Activated CD4-positive, alpha-beta T cell treated with anti-CD3 and anti-CD28 coated beads for 4 hours (primary cell): ENCODE measurements at places on chromosomes 1 and 21.

DNA sequence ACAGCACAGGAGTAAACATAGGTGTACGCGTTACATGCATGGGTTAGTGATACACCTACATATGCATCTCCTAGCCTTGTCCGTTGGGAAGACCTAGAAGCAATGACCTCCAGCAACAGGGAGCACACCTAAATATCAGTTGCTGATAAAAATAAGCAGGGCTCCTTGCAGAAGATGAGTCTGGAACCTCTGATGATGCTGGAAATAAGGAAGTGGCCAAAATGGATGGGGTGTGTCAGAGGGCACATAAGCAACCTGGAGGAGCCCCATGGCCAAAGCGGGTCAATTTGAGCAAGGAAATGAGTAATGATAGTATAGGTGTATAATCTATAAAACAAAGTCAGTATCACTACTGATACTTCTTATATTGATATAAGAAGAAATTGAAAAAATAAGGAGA is 13.7 kb downstream of the ADARB1 start:
- DNase-seq: no peak

DNA sequence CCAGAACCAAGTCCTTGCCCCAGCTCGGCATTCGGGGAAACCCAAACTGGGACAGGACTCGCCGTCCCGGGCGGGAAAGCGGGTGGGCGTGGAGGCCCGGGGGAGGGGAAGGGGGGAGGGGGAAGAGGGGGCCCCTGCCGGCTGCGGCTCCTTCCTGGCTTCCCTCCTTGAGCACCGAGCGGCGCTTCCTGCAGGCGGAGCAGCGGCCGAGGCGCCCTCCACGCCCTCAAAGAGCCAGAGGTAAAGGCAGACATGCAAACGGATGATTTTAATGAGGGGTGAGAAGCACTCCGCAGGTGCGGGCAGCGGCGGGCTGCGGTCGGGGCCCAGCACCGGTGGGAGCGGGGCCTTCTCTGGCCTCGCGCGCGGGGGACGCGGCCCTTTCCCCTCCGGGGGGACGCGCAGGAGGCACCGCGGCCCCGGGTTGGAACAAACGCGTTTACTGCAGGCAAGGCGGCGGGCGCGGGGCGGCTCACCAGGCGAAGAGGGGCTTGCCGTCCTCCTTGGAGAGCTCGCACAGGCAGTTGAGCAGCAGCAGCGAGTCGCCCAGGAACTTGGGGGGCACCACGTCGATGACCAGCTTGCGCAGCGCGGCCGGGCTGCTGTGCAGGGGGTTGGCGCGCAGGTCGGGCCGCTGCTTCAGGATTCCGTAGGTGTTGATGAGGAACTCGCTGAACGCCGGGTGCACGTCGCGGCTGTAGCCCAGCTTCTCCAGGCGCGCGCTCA is 5.7 kb upstream of the FTCD start:
- no peak for DNase-seq

GRCh38 chr1:212485571-212485912 is 52.8 kb downstream of the NENF start:
- no peak for DNase-seq

DNA sequence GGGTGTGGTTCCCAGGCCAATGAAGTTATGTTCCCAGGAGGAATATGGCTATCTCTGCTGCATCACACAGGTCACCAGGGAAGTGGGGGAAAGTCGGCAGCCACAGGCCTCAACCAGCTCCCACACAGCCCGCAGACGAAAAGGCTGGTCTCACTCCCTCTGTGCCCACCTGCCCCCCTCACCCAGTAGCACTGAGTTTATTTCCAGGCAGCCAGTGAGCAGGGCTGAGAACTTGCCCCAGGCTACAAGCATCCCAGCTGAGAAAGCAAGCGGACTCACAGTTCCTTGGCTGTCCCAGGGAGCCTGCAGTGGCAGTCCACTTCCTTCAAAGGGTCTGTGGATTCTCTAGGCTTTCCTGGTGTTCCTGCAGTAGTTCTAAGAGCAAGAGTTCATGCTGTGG is 68.9 kb downstream of the SLC5A9 start:
- no peak for DNase-seq

- no peak for DNase-seq
Measured at GRCh38 chr1:101730559-101730958, 266.2 kb downstream of the OLFM3 start.

- DNase-seq: no peak
Measured at GRCh38 chr1:222911866-222912265, 97.0 kb downstream of the DISP1 start.

DNA sequence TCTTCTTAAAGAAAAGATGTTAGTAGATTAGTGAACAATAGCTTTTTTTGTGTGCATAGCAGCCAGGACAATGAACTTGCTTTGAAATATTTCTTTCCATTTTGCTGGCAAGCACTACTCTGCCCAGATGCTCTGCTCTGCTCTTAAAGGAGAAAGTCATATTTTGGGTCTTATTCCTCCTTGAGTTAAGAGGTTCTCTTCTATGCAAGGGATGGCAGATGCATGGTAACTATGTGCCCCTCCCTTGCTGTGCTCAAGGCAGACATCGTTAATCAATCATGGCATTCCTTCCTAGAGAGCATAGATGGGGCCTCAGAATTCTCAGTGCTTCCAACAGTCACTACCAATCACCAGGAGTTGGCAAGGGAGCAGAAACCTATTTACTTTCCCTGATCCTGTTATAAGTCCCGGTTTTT is 27.6 kb downstream of the NIPAL3 start:
- DNase-seq: no peak

DNA sequence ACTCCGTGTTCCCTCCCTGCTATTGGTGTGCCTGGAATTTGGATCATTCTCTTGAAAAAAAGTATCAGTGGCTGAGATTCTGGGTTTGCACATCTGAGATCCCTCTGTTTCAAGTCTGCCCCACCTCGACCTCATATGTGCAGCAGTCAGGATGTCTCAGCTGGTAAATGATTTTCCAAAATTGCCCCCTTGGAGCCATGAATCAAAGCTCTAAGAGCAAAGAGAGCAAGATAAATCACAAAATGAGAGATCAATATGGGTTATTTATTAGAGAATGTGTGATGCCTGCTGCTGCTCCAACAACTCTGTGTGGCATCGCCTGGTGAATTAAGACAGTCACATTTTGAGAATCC is 8.5 kb downstream of the CRP start:
- no peak for DNase-seq

DNA sequence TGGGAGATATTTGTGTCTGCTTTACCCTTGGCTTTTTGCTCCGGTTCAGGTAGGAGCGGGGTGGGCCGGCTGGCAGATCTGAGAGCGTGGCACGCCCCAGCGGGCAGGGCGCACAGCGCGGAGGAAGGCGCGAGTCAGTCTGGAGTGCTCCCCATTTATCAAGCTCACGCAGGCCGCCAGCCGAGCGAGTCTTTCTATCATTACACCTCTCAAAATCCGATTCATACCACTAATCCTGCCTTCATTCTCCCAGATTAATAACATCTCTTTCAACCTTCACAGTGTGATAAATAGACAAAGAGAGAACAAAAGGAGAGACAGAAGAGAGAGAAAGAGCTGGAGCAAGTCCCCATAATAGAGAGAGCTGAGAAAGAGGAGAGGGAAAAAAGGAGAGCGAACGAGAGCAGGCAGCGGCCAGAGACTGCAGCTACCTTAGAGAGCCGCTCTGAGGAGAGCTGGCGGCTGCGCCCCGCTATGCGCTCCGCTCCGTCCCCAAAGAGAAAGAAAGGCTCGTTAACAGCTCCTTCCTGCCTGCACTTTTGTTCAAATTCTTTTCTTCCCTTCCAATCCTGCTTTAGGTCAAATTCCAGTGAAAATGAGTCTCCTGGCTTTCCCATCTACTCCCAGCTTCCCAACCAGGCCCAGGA is 48.0 kb downstream of the DMAP1 start:
- no peak for DNase-seq

GRCh38 chr1:114024049-114024448 is 44.8 kb downstream of the OLFML3 start:
- DNase-seq: no peak
